ENCODE measurements at places on chromosomes 1 and 21.
A peak's percentile ranks its signal among the peaks of the same experiment; 100 is the strongest.

DNA sequence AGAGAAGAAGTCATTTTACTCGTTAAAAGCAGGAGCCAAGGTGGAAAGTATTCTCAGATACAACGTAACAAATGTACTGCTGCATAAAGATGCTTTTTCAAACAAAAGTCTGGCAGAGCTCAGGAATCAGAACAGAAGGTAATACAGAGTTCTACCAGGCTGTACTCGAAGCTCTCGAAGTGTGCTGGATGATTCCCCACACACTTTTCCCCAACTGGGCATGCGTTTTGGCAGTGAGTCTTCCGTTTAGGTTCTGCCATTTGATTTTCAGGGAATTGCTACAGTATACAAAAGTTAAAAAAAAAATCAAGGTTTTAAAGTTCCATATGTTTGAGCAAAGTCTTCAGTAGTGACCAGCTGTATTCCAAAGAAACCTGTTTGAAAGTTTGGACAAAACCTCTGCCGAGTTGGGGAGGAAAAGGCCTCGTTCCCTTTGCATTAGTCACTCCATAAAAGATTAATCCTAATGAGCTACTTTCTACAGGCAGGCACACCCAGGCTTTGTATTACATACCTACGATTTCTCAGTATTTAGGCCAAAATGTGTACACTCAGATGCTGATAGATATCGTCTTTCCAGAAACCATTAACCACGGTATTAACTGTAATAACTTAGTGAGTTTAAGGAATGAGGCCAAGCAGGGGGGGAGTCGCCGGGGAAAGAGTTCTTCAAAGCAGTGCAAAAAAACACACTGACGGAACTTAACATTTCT, 477.1 kb downstream of the LMO4 start:
- no peak for DNase-seq

DNA sequence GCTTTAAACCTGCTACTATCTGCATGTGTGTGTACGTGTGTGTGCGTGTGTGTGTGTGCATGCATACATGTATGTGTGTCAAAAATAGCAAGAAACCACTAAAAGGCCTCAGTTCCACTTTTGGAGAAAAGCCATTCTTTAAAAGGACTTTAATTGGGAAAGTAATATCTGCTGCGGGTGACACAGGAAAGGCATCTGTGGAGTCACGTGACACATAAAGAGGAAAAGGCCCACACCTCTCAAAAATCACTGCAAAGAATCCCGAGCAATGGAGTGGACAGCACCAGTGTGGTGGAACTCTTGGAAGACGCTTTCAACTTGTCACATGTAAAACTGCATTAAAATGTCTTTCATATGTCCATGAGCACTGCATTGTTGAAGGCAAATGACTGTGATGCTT, 63.6 kb downstream of the DSCAM start:
- no peak for DNase-seq

DNA sequence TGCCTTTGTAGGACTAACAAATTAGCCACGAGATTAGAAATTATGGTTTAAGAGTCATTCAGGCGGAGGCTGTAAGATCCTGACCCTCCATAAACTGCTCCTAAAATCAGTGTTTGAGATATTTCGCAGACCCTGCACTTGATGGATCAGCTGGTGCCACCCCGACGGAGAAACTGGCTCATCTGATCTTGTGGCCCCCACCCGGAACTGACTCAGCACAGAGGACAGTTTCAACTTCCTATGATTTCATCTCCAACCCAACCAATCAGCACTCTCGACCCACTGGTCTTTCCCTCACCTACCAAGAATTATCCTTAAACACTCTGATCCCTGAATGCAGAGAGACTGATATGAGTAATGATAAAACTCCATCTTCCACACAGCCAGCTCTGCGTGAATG, 3.7 kb upstream of the JAM2 start:
- DNase-seq = no peak

DNA sequence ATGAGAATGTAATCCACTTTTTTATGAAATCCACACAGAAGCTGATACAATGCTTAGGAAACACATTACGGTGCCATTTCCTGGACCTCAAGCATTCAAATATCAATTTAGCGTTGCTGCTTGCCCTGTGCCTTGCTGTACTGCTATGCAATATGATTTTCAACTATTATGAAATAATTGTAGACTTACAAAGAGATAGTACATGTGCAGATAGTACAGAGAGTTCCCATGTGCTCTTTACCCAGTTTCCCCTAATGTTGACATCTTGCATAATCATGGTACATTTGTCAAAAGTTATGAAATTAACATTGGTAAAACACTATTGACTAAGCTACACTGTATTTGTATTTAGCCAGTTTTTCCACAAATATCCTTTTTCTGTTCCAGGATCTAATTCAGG, 37.7 kb upstream of the PTBP2 start:
- DNase-seq = no peak

DNA sequence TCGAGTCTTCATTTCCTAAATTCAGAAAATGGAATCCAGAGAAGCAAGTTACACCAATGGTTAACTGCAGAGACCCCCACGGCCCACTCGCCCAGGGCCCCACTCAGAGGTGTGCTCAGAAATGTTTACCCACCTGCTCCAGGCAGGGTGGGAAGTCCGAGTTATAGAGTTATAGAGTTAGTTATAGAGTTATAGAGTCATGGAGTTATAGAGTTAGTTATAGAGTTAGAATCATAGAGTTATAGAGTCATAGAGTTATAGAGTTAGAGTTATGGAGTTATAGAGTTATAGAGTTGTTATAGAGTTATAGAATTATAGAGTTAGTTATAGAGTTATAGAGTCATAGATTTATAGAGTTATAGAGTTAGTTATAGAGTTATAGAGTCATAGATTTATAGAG, 31.7 kb downstream of the UBASH3A start:
- DNase-seq = no peak

DNA sequence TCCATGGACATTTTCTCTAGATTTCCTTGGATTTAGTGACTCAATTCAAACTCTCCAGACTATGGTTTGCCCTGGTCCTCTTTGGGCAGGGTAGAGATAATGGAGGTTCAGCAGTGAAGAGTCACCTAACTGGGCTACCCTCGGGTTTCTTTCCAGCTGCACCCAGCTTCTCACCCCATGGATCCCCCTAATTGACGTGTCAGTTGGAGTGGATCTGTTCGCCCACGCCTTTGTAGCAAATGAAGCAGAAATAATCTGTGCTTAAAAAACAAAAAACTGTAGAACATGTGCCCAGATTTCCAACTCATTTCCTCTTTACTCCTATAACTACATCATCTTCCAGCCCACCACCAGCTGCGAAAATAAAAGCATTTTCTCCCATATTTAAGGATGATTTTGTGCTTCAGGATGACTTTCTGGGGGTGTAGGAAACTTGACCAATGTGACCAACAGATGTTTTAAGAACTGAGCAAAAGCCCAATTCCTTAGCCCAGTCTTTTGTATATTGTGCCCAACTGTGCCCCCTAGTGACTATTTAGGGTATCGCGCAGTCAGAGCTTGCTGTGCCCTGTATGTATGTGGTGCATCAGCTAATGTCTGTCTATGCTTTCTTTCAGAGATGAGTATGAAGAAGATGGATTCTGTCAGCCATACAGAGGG, 66.5 kb upstream of the UBE2U start:
- DNase-seq = peak; percentile 19

DNA sequence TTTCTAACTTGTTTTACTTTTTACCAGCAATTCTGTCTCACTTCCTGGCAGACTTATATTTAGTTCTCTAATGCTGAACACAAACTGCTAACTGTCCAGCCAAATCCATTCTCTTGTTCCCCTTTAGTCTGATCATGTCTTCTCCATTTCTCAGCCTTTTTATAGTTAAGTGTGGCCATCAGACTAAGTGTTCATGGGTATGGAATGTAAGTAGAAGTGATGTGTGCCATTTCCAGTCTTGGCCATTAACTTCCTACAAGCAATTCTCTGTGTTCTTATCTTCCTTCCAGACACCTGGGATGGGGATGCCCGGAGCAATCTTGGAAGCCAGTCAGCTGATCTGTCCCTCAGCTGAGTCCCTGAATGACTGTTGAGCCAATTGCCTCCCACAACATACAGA, 165.8 kb downstream of the ST6GALNAC3 start:
- no peak for DNase-seq

DNA sequence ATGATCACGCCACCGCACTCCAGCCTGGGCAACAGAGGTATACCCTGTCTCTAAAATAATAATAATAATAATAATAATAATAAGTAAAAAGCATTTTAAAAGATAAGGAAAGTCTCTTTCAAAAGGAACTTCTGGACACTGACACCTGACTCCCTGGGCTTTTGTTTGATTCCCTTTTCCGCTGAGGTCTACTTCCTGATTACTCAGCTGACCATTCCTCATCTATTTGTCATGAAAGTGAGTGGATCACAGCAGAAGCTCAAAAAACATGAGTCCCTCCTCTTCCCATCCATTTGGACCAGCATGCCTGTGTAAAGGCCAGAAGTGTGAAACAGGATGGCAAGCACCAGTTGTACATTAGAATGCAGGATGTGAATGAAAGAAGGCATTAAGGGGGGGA, 61.1 kb upstream of the FBXO28 start:
- no peak for DNase-seq

- peak; percentile 21 for DNase-seq
These were observed 19.8 kb downstream of the PRPF38A start for GRCh38 chr1:52424231-52424636.

GRCh38 chr1:47137925-47138615, 829 bp downstream of the CYP4A22 start:
- DNase-seq = no peak
